ENCODE measurements at places on chromosomes 3 and 15.

GRCh38 chr15:101353240-101353639, 58.2 kb upstream of the SNRPA1 start:
- DNase-seq: no peak

DNA sequence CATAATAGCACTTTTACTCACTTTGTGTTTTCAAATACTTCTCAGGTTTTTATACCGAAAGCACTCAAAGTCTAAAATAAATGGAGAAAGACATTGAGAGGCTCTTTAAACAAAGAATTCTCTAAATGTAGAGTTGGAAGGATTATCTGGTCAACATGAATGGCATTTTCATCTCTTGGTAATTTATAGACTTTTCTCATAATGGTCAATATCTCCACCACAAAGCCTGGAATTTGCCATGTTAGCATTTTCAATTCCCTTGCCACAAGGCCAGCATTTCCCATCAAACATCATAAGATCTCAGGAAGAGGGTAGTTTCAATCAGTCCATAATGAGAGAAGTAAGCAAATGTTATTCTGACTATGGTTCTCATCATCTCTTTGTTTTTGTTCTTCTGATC, 293.0 kb downstream of the CADM2 start:
- DNase-seq: no peak

DNA sequence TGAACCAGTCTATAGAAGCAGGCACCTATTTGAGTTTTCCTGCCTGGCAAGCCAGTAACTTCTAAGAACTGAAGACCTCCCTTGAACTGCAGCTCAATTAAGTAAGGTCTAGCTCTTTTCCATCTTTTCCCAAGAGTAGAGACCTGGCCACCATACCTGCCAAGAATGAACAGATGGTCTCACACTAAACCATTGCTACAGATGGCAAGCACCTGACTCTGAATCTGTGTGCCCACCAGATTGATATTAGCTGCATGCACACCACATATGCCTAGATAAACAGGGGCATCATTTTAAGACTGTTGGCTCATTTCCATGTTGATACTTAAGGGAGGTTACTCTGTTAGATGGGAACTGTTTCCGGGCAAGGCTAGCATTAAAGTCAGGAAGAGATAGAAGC, 34.8 kb upstream of the GSK3B start:
- no peak for DNase-seq

GRCh38 chr15:40163657-40164416, 3.0 kb downstream of the BUB1B start:
- DNase-seq: no peak

- peak; percentile 64 for DNase-seq
These were observed 73.9 kb downstream of the ARNT2 start for GRCh38 chr15:80478075-80478474.

GRCh38 chr3:105013657-105014056, 353.1 kb upstream of the ALCAM start:
- no peak for DNase-seq

DNA sequence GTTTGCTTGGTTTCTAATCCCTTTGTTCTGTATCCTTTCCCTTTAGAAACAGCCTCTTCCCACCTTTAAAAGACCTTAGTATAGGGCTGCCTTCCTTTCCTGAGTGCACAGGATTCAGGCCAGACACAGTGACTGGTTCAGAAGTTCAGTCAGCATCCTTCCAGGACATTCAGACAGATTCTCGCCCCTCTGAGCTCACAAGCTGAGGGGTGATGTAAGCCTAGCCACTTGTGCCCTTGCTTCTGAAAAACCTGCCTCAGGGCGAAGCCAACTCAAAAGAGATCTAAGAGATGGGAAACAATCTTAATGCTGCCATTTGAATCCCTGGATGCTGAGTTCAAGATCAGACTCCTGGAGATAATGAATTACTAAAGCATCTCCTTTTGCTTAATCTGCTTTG, 6.7 kb upstream of the NSMCE3 start:
- no peak for DNase-seq

DNA sequence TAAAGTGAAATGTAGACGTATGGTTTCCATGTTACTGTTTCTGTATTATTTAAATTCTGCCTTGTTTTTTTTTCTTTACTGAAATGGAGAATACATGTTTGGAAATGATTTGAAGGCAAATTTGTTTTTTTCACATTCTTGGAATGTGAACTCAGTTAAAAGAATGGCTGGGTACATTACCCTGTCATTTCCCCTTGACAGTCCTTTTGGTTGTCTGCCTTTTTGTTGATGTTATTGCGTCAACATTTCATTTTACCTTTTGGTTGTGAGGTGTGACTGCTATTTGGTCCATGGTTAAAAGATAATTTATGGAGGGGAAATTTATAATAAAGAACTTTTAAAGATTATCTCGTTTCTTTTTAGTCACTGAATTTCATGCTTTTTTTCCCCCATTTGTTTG, 3.2 kb upstream of the GPR171 start:
- DNase-seq: no peak

DNA sequence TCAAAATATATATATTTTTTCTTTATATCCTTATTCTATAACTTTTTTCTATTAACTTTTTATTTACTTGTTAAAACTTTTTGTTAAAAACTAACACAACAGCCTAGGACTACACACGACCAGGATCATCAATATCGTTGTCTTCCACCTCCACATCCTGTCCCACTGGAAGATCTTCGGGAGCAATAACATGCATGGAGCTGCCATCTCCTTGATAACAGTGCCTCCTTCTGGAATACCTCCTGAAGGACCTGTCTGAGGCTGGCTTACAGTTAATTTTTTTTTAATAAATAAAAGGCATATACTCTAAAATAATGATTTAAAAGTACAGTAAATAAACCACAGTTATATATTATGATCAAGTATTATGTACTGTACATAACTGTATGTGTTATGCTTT, 58.9 kb downstream of the SFMBT1 start:
- peak; percentile 60 for DNase-seq

DNA sequence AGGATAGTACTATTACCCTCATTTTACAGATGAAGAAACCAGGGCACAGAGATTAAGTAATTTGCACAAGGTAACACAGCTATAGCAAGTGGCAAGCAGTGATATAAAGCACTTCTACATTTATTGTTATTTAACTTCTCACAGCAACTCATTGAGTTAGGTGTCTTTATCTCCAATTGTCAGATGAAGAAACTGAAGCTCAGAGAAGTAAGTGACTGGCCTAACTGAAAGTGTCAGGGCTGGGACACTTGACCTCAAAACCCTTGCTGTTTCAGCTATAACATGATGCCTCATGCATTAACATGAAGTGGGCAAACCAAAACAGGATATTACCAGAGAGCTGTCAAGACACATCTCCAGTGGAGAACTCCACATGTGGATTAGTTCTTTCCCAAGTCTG, 65.8 kb upstream of the LEKR1 start:
- no peak for DNase-seq

- no peak for DNase-seq
These were observed 2.3 kb upstream of the OR5K3 start for GRCh38 chr3:98388147-98388546.

- no peak for DNase-seq
These were observed 24.3 kb downstream of the OXNAD1 start for GRCh38 chr3:16289144-16289889.

DNA sequence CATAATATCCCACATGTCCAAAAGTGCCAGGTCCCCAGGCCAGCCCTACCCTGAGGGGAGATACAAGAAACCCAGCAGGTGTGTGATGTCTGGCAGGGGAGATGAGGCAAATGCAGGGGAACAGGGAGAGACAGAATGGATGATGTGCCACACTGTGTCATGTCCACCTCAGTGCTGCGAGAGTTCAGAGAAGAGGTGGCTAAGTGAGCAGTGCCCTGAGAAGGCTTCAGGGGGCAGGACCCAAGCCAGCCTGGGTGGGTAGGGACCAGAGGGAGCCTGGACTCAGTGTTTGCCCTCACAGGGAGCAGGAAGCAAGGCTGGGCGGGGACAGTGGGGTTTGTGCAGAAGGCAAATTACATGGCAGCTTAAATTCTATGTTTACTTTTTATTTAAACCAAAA, 61.2 kb downstream of the KLHL6 start:
- DNase-seq: no peak

GRCh38 chr3:113634782-113635474, 61.5 kb downstream of the USF3 start:
- DNase-seq: no peak

DNA sequence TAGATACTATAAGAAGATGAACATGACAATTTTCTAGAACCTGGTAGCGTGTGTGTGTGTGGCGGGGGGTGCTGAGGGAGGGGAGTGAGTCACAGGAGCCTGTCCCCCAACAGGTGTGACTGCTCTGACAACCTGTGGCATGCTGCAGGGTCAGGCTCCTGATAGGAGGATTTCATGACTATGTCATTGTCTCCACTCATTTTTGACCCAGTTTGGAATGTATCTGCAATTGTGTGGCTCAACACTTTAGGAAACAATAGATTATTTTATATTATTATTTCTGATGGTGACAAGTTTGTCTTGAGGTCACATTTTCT, 9.3 kb upstream of the VILL start:
- no peak for DNase-seq

GRCh38 chr15:25250906-25251622, 187.8 kb downstream of the UBE3A start:
- DNase-seq: no peak

GRCh38 chr3:55500555-55501330, 13.6 kb upstream of the WNT5A start:
- DNase-seq: no peak

- no peak for DNase-seq
These were observed 106.3 kb upstream of the SAMMSON start for GRCh38 chr3:69893274-69893673.

DNA sequence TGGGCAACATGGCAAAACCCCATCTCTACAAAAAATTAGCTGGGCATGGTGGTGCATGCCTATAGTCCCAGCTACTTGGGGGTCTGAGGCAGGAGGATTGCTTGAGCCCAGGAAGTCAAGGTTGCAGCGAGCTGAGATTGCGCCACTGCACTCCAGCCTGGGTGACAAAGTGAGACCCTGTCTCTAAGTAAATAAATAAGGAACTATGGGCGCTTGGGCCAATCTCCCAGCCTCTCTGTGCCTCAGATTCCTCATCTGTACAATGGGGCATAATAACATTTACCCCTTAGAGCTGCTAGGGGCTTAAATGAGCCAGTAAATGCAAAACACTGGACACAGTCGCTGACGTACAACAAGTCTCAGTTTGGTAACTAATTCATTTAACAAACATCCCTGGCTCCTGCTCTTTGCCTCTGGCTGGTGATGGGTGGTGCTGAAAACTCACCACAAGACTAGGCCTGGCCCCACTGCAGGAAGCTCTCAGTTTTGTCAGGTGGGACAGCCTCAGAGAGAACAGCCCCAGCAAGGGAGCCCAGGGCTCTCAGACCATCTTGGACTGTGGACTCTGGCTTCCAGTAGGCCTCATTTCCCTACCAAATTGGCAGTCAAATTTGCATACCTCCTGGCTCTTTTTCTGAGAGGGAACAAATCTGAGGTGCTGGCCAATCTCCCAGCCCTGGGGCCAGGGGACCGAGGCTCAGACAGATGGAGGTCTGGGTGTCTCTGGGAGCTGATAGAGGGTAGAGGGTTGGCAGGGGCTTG, 6.4 kb upstream of the TBC1D2B start:
- no peak for DNase-seq

DNA sequence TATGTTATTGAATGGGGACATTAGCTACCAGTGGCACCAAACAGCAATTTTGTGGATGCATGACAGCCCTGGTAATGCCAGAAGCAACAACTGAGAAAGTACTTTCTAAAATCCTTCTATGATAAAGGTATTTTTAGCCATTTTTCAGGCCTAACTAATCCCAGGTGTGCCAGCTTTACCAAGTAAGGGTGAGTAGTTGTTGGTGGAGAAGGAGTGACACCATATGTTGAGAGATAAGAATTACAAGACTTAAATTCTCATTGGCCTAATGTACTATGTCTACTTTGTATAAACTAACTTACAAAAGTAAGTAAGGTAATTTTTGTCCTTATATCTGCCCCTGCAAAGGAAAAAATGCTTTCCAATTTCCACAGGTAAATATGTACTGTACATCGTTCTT, 4.1 kb upstream of the COX17 start:
- DNase-seq: peak; percentile 49

GRCh38 chr3:132790806-132791205, 68.6 kb upstream of the NPHP3 start:
- DNase-seq: no peak

DNA sequence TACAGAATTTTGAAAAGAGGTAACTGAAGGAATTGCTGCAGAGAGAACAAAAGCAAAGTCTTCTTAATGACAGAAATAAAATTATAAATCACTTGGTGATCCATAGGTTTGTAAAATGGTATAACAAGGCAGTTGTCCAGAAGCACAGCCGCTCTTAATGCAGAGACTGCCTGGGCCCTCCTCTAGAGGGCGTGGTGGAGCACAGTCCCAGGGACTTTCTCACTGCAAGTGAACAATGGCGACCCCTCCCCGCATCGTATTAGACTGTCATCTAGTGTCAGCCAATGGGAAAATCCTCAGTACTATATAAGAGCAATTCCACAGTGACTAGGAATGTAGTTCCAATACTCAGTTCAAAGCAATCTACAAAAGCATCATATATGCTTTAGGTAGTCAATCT, 26.4 kb upstream of the ZBED2 start:
- no peak for DNase-seq

DNA sequence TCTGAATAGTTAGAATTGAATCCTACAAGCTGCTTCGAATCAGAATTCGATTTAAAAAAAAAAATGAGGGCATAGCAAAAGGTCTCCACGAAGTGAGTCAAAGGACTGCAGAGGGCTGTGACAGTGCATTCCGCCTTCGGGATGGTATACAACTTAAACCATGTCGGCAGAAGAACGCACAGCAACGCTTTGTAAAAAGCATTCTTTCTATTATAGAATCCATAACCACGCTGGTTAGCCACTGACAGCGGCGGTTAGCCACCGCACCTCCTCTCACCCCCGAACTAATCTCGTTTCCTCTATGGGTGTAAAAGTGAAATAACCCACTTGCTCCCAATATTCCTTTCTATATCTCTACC, 664 bp upstream of the PIK3CA start:
- no peak for DNase-seq

GRCh38 chr3:127159543-127159942, 33.4 kb upstream of the PRR23E start:
- no peak for DNase-seq

DNA sequence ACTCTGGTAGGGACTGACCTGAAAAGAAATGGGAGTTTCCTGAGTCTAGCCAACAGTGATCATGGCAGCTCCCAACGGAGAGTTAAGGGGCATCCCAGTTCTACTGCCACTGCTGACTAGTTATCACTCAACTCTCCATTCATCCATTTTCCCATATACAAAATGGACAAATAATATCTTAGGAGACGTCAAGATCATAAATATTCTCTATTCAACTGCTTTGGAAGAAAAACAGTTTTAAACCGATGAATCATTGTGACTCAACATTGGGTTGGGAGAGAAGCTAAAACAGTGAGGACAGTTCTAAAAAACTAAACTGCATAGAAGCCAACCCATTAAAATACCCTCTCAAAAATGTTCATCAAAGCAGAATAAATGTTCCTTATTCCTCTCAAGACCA, 57.6 kb upstream of the CHRM5 start:
- peak; percentile 10 for DNase-seq

- DNase-seq: no peak
These were observed 891 bp downstream of the AHSG start for GRCh38 chr3:186613637-186614265.

GRCh38 chr3:196144383-196145105, 62.7 kb upstream of the TFRC start:
- DNase-seq: peak; percentile 79

- DNase-seq: no peak
These were observed 406.0 kb downstream of the ZBTB20 start for GRCh38 chr3:114741066-114741465.

All from fibroblast of villous mesenchyme (primary cell).